ENCODE measurements at places on chromosomes 11 and 22.

DNA sequence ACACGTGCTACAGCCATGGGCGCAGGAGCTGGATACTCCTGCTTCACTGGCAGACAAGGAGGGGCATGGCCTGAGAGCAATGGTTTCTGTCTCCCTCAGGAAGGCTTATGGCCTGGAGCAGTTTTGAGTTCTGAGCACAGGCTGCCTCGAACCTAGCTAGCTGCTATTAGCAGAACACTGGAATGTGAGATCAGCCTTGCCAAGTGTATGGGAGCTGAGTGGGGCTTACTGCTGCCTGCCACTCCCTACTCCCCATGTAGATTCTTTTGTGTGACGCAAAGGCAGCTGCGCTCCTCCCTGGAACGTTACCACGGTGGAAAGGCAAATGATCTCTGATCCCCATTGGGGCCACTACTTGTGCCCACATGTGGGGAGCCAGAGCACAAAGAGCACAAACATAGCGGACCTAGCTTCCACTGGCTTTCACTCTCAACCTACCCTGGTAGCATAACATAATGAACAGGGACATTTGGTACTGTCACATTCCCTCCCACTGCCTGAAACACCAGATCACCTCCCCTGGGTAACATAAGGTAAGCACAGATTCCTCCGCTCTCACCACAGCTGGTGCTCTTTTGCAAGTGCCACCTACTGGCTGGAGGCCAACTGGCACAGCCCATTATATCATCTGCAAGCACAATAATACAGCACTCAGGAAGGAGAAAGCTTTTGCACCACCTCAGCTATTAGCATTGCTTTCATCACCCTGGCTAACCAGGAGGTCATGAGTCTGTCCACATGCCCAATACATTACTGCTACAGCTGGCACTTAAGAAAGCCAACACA is 84.6 kb upstream of the GUCY1A2 start:
- DNase-seq = no peak

GRCh38 chr11:2406878-2407410 is 6.4 kb downstream of the TSSC4 start:
- no peak for DNase-seq

GRCh38 chr11:12245549-12246016 is 131.8 kb upstream of the PARVA start:
- no peak for DNase-seq

DNA sequence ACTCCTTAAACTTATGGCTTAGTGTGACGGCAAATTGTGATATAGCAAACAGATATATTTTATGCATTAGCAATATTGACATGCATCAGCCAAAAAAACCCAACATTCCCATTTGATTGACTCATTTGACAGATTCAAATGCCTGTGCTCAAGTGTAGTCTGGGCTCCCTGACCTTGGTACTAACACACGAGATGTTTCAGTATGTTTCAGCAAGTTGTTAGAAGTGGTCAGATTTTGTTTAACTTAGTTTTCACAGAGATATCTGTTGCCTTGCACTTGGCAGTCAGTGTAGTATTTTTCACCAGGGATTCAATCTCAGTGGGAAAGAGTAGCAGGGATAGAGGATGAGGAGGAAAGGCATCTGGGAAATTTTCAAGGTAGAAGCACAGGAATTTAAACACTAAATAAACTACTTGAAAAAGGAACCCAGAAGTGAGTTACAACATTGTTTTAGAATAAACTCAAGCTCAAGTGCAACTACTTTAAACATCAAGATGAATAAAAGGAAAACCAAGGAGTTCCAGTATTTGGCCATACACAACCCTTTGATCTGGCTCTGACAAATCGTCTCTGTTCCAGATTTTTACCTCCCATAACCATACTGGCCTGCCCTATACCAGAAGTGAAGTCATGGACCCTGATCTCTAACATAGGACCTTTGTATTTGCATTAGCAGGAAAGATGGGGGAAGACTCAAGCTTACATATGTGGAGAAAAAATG is 56.5 kb upstream of the BLID start:
- no peak for DNase-seq

GRCh38 chr22:33519071-33519973 is 401.0 kb downstream of the LARGE1 start:
- DNase-seq = no peak

DNA sequence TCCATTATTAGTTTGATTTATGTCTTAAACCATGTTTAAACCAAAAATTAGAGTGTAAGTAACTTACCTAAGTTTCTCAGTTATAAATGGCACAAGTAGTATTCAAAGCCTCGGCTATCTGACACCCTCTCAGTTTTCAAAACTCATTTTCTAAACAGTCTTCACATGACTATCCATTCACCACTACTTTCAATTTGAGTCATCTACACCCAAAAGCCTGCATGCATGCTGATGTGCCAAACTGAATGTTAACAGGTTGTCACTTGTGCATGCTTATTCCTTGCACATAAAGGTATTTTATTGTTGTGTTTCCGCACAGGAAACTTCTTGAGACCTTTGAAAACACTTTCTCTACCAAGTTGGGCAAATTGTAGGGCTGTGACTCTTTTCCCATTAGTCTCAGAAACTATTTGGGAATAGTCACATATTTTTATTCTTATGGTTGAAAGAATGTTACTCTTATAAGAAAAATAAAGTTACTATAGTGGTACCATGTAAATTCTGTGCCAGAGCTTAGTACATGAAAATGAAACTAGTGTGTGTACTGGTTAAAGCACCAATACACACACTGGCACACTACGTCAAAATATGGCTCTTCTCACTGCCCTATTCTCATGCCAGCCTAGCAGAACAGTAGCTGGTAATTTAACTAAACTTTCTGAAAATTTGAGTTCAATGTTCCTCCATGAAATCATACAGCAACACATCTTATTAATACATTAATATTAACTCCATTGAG is 2.2 kb upstream of the OR51E2 start:
- DNase-seq = no peak

DNA sequence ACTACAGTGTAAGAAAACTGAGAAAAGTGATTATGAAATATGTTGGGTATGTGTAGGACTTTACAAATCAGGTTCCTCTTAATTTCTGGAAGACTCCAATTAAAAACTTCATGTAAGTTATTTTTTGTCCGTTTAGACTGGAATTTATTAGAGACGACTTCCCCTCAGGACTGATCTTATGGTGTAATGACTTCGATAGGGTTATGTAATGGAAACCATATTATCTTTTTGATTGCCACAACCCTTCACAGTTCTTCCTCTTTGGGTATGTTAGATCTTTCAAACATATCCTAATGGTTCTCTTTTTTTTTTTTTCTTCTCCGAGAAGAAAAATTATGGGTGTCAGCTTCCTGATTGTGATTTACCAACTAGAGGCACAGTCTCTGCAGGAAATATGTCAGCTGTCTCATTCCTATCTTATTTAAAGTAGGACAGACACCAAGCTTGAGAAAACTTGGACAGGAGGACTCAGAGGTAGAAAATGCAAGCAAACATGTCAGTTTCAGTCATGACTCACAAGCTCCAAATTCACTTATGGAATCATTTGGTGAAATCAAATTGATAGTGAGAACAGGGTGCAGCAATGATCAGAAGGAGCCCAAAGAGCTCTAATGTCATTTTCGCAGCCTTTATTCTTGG is 11.1 kb upstream of the LDLRAD3 start:
- no peak for DNase-seq

DNA sequence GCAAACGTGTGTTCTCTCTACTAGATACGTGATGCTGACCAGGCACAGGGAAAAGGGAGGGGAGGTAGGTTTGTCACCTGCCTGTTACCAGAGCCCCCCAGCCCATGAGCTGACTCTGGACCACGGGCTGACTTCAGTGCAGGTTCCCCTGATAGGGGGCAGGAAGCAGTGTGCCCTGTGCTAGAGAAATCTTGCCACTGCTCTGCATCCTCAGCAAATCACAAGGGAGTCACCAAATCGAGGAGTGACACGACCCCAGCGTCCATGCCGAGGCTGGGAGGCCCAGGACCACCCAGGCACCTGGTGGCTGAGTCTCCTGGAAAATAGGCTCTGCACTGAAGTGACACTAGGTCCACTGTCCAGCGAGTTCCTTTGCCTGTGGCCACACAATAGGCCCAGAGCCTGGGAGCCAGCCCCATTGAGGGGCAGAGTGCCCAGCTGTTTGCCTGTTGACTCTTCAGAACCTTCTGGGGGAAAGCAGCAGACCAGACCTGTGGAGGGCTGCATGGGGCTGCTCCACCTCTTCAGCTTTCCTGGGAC is 99.3 kb downstream of the CTTN start:
- DNase-seq = no peak

- no peak for DNase-seq
Measured at GRCh38 chr22:49685116-49685515, 142.6 kb downstream of the BRD1 start.

GRCh38 chr11:134643115-134644012 is 231.3 kb upstream of the B3GAT1 start:
- no peak for DNase-seq

DNA sequence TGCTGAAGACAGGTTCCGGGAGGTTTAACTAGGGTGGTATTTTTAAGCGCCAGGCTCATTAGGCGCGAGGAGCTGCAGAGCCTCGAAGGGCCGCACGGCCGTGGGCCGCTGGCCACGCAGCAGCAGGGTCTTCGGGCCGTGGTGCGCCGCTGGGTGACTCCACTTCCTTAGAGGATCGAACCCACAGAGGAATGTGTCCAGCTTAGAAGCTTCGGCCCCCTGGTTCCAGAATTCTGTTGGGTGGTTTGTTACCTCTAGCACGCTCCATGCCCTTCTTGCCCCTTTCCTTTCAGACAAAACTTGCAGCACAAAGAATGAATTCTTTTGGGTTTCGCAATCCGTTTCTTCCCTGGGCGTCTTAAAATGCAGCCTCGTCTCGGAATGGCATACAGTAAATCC is 773 bp upstream of the PATL1 start:
- DNase-seq = no peak

DNA sequence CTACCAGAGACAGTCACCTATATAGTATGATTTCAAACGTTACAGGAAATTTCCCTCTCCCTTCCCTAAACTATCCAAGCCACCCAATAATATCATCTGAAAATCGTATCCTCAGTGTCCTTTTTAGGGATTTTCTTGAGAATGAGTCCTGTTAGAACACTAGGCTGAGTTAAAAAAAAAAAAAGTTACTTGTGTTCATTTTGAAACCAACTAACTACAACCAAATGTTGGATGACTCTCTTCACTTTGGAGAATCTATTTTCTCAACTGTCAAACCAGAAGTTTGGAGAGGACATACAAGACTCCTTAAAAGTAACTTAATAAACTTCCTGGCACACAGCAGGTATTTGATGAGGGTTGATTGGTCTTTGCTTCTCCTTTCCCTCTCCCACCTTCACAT is 183.2 kb upstream of the SESN3 start:
- no peak for DNase-seq

- DNase-seq = no peak
Measured at GRCh38 chr11:70498976-70499801, 100.9 kb downstream of the CTTN start.

DNA sequence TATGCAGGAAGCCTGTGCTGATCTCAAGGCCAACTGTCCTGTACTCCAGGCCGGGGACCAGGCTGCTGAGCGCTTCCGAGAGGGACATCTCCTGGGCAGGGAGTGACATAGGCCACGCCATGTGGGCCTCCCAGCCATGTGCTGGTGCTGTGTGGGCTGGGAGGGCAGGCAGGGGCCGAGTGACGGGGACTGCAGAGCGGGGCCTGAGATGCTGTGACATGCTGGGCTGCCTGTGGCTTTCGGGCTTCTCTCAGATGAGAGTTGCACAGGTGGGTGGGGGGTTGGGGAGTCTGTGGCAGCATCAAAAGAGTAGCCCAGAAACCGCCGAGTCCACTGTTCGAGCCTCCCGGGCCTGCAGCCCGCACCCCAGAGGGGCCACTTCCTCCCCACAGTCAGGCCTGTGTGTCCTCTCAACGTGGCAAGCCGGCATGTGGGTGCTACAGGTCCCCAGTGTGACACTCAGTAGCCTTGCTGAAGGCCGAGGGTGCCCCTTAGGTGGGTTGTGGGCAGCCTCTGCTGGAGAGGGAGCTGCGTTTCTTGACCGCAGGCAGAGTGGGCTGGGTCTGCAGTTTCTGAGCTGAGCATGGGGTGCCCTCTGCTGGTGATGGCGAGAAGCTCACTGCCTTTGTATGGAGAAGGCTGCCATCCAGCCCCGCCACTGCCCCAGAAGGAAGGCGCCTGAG is 101.2 kb downstream of the BCR start:
- DNase-seq = peak; percentile 79

- DNase-seq = no peak
Measured at GRCh38 chr11:108790501-108791299, 125.8 kb downstream of the DDX10 start.

DNA sequence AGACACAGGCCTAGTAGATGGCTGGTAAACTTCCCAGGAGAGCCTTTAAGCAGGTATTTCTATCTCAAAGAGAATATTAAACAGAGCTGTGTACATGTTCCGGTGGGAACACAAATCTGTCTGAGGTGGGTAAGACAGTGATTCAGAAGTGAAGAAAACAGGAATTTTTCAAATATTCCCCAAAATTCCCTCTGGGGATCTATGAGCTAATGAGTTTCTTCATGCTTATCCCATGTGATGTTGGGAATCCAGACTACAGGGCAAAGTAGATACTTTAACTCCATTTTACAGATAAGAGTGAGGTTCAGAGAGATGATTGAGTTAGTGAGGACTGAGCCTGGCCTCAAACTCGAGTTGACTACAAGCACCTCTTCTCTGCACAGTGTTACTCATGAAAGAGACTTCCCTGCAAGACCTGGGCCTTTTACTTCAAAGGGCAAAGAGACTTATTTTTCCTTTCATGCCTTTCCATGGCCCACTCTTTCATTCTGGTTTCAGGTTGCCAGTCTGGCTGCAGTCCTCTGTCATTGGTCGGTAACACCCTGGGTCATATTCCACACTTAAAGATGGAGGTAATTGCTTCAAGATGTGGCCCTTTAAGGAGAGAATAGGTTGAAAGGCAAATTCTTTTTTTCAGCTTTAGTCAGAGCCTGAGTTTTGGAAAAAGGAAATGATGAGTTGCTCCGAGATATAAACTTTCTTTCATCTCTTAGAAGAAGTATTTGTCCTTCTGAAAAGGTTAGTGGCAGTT is 70.1 kb downstream of the CYB5R2 start:
- DNase-seq = no peak

- no peak for DNase-seq
Measured at GRCh38 chr11:10348650-10349280, 43.9 kb downstream of the ADM start.

DNA sequence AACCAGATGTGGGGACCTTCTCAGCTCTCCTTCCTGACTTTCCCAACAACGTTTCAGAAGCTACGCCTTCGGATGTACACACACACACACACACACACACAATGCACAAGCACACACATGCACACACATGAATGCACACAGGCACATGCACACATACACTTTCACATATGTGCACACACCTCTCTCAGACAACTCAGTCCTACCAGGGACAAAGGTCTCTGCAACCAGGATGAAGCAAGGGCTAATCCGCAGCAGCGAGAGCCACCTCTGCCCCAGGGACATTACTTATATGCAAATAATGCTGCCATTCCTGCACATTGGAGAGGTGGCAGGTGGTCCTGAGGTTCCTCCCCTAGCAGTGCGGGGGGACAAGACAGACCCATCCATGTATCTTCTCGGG is 27.4 kb upstream of the LINC01488 start:
- no peak for DNase-seq

GRCh38 chr11:66851698-66852465 is 5.0 kb upstream of the LRFN4 start:
- no peak for DNase-seq

- DNase-seq = no peak
Measured at GRCh38 chr11:86460461-86461385, 86.0 kb downstream of the CCDC81 start.

GRCh38 chr11:47870404-47870803 is 22.3 kb upstream of the NUP160 start:
- DNase-seq = no peak
